NCI-H1417 treated with DMSO at 0.1 percent for 48 hours (cell line): ENCODE measurements at places on chromosomes 13 and 19.
A peak's percentile ranks its signal among the peaks of the same experiment; 100 is the strongest.

GRCh38 chr13:96273196-96273595 is 183.3 kb downstream of the HS6ST3 start:
- DNase-seq = no peak

GRCh38 chr13:100543872-100544602 is 44.6 kb downstream of the GGACT start:
- no peak for DNase-seq

DNA sequence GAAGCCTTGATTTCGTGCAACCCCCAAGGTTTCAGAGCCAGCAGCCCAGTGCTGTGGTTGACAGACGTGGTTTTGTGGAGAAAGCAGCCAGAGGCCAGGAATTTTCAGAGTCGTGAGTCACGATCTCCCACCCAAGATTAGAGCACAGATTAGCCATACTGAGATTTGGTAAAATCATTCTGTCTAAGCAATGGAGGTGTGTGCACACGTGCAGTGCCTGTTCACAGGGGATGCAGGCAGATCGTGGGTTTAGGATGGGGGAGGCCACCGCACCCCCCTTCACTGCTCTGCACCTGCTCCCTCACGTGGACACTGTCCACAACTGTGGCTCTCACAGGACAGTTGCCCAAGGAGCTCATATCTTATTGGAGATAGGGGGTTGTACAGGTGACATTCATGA is 46.6 kb upstream of the GPR183 start:
- no peak for DNase-seq

- no peak for DNase-seq
These were observed 345.4 kb downstream of the KCNRG start for GRCh38 chr13:50360637-50361036.

- DNase-seq = no peak
These were observed 77.3 kb downstream of the DNAJC15 start for GRCh38 chr13:43100667-43101066.

GRCh38 chr19:32442650-32443049 is 37.1 kb downstream of the DPY19L3 start:
- DNase-seq = no peak

DNA sequence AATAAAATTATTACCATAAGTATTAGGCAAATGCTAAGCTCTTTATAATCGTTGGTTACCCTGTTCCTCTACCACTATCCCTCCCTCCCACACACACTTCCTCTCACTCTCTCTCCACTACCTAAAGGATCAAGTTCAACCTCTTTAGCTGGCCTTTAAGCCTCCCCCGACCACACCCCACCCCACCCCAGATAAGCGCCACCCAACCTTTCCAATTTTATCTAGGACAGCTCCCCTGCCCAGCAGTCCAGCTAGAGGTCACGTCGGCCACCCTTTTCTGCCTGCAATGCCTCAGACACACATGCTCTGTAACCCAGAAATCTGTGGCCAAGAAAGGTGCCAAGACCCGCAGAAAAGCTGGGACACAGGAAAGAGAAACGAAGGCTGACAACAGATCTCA is 1.1 kb downstream of the LYPD4 start:
- no peak for DNase-seq

DNA sequence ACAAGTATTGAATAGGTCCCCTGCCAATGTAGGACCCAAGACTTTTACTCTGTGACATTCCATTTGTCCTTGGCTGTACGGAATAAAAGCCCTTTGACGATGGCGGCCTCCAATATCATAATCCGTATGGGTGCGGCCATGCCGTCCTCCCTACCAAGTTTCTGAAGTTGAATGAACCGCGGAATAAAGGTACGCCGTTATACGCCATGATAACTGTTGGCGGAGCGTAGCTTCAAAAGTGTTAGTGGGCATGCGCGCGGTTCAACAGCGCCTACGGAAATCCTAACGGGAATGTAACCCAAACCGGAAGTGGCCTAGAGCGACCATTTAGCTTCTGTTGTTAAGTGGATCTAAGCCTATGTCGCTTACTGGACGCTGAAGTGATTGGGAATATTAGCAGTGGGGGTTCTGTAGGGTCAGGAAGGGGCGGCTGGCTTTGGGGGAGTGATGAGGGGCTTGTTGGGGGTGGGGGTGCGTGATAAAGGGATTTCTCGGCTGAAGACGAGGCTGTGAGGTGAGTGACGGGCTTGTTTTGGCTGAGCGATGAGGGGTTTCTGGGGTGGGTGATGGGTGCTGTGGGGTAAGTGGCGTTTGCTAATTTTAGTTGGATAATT is at the start of gene ZNF175:
TSS of gene ZNF175 (plus strand) at position 322 of the 614 bp plus-strand sequence. CDS start 2,047 bp downstream, outside the sequence.
- peak; percentile 71 for DNase-seq

GRCh38 chr13:36432106-36432544 is at the start of gene CCNA1:
TSS of gene CCNA1 (plus strand) at chr13:36432495. CDS start at chr13:36433057, 562 bp downstream.
- DNase-seq = peak; percentile 39

GRCh38 chr19:9054765-9055164 is 32.1 kb upstream of the OR1M1 start:
- DNase-seq = no peak

- DNase-seq = no peak
These were observed 17.9 kb upstream of the RNF17 start for GRCh38 chr13:24745861-24746617.

DNA sequence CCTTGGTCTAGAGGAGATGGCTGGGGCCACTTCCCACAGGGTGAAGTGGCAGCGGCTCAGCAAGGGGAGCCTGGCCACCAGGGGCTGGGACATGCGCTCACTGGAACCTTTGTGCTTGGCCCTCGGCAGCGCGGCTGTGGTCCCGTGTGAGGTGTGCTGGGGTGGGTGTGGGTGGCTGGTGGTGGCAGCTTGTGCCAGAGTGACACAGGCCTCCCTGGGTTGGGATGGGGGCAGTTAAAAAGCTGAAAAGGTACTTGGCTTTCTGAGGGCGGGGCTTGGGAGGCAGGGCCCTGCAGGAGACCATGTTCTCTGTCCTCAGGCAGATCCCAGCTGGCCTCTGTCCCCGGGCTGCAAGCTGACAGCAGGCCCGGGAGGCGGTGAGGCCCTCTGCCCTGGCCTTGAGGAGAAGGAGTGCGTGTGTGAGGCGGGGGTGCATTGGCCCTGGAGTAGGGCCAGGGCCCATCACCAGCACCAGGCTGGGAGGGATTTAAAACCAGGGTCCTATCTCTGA is 17.3 kb downstream of the MPND start:
- DNase-seq = no peak

- DNase-seq = no peak
These were observed 200.8 kb downstream of the RGCC start for GRCh38 chr13:41658057-41658661.

DNA sequence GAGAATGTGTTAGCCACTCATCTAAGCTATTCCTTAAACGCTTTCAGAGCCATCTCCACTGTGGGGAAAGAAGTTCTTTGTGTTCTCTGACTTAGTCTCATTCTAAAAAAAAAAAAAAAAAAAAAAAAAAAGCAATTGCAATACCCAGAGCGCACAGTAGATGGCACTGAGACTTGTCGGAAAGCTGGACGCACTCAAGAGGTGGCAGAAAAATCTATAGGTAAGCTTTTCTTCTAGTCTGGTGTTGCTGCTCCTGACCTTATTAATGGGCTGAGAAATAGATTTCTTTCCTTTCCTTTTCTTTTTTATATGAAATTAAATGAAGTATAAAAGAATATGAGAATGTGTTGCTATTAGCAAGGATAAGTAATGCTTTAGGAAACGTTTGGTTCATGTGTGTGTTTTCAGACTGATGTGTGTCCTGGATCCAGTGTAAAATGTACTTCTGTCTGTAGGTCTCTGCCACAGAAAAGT is 4.7 kb upstream of the GJB2 start:
- no peak for DNase-seq

DNA sequence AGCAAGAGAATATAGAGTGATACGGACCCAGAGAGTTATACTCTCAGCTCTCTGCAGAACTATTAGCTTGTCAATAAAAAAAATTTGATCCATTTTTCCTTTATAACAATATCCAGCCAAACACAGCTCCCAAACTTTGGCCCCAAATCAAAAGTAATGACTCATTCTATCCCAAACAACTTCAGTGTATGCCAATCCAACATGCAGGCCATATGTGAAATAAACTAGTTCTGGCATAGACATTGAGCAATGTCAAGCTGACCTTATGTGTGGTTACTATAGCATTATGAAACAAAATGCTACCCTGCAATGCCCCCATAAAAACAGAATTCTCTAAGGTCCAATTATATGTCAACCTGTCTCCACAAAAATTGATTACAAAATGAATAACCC is 209.5 kb downstream of the DNAJC15 start:
- no peak for DNase-seq

DNA sequence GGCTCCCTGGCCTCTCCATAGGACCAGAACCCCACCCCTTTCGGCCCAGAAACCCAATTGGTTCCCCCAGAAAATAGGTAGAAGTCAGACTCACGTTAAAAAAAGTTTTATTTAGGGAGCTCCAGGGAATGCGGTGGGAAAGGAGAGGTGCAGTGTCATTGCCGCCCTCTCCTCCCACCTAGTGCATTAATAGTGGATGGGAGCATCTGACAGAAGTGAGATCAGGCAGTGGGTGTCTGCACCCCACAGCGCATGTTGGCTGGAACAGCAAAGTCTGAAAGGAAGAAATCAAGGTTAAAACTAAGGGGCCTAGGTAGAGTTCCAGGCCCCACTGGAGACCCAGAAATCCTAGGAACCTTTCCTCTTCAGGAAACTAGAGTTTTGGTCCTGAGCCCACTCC is 2.1 kb upstream of the PHLDB3 start:
- DNase-seq = no peak

GRCh38 chr19:10936661-10937084 is 8.1 kb downstream of the TIMM29 start:
- DNase-seq = peak; percentile 62

DNA sequence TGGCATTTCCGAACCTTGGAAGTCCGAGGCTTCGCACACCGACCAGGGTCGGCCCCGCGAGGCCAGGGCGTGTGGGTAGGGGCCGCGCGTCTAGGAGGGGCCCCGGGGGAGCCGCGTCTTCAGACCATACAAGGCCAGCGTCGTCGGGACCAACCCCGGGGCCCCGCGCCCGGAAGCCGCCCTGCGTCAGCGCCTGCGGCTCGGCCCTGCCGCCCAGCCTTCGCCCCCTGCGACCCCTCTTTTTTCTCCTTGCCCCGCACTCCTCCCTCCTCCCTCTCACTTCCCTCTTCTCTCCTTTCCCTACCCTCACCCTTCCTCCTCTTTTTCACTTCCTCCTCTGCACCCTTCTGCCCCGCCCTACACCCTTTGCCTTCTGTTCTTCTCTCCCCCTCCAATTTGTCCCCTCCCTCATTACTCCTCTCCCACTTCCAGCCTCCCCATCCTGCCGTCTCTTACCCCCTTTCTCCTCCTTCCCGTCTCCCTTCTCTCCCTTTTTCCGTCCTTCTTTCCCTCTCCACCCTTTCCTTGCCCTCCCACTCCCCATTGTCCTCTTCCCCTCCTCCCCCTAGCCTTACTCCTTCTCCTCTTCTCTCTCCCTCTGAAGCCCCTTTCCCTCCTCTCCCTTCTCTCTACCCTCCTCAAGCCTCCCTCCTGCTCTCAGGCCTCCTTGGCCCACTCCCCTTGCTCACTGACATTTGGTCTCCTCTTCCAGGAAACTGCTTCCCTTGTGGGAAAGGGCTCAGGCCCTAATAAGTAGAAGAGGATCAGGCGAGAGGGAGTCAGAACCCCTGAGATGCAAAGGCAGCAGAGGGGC is 2.2 kb upstream of the PLEKHG2 start:
- no peak for DNase-seq

DNA sequence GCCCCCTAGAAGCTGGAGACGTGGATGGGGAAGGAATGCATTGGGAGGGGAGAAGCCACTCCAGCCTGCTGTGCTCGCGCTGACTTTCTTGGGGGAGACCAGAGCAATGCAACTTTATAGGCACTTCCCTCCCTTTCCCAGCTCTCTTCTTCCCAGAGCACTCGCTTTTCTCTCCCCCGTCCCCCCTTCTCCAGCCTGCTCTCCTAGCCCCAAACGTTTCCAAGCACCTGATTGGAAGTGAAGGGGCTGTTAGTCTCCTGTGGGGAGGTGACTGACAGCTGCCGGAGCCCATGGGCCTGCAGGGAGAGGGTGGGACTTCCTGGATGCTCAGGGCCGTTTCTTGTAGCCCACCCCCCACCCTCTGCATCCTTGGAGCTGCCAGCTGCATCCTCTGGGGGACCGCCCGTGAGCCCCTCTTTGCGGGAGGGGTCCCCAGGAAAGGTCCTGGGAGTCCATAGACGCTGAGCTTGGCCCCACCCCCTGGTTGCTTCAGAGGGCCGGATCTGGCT is 2.5 kb downstream of the HDGFL2 start:
- DNase-seq = no peak

GRCh38 chr13:26987486-26988013 is 184.1 kb downstream of the USP12 start:
- DNase-seq = no peak

DNA sequence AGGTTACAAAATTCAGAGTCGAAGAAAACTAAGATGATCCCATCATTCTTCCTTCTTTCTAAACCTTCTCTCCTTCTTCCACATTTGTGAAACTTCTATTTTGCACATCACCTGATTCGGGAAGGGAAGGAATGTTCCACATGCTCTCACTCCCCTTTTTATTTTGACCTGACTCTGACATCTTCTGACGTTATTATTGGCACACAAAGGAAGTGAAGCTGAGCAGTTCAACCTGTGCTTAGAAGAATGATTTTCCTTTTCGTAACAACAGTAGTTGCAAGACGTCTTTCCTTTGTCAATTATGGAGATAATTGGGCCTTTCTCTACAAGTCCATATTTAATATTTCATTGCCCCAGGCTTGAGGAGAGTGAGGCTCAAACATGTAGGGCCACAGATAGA is 18.0 kb downstream of the FAM124A start:
- DNase-seq = no peak

GRCh38 chr19:12000152-12000981 is 35.1 kb downstream of the ZNF433 start:
- DNase-seq = no peak

GRCh38 chr13:43077461-43077860 is 54.1 kb downstream of the DNAJC15 start:
- no peak for DNase-seq

GRCh38 chr19:7394731-7395359 is 46.1 kb downstream of the ARHGEF18 start:
- peak; percentile 37 for DNase-seq

DNA sequence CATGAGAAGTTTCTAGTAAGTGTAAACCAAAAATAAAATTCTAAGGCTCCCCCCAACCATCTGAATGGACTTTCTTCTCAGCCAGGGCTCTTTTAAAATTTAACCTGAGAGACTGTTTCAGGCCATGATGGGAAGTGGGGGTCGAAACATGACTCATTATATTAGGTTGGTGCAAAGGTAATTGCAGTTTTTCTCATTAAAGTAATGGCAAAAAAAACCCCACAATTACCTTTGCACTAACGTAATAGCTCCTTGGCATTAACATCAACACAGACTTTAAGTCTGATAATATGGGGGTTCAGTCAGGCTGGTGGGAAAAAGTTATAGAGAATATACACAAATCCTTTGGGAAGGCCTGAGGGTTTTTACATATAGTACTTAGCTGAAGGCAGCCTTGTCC is 9.4 kb upstream of the SPART start:
- DNase-seq = no peak

DNA sequence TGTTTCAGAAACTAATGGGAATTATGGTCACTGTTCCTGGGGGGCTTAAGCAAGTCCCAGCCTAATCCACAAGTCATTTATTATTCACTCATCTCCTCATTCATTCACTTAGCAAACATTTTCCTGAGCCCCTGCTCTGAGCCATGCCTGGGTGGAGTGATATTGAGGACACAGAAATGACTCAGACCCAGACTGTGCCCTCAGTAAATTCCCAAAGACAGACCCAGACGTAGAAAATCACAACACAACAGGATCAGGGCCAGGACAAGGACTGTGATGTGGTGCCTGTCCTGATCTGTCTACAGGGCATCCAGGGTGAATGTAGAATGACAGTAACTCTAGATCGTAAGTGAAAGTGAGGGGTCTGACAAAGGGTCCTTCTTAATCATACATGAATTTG is 7.0 kb upstream of the SPACA6 start:
- DNase-seq = no peak

GRCh38 chr19:55601084-55601483 is 996 bp downstream of the ZNF524 start:
- no peak for DNase-seq
